ENCODE measurements at places on chromosomes 13 and 19. TPM values are rescaled to one million over a fixed set of nuclear protein-coding genes. Genes with fewer than 3 reads are reported as not detected.

ZNF738 gene
- total RNA-seq, result 7.1 TPM

SLC46A3 gene
- 38.8 TPM for total RNA-seq

MEDAG gene
- total RNA-seq, result 90.3 TPM

ZNF700 gene
- 6.8 TPM for total RNA-seq

DOCK9 gene
- 197 TPM for total RNA-seq

ETV2 gene
- 0.30 TPM for total RNA-seq

EFNA2 gene
- total RNA-seq, result 0.97 TPM

ZNF90 gene
- total RNA-seq, result 0.65 TPM

LRRC4B gene
- not detected for total RNA-seq

ZNF562 gene
- total RNA-seq, result 35.0 TPM

DYRK1B gene
- total RNA-seq, result 5.8 TPM

OR10H4 gene
- total RNA-seq, result not detected

HAUS5 gene
- 6.8 TPM for total RNA-seq

SDHAF1 gene
- total RNA-seq, result 18.2 TPM

SIGLECL1 gene
- total RNA-seq, result not detected

APC2 gene
- under 0.01 TPM for total RNA-seq

CACNA1A gene
- total RNA-seq, result 0.32 TPM

FREM2 gene
- total RNA-seq, result not detected

ZNF536 gene
- total RNA-seq, result under 0.01 TPM

PRKCSH gene
- 102 TPM for total RNA-seq

PDE4C gene
- 0.15 TPM for total RNA-seq

RNF17 gene
- not detected for total RNA-seq

NLRP9 gene
- not detected for total RNA-seq

CFD gene
- total RNA-seq, result 1.3 TPM

All from epithelial cell of umbilical artery (primary cell).